ENCODE measurements at places on chromosomes 7 and 10. TPM values are rescaled to one million over a fixed set of nuclear protein-coding genes. Genes with fewer than 3 reads are reported as not detected.
A peak's percentile ranks its signal among the peaks of the same experiment; 100 is the strongest.

Gene SEMA3A
- 33.3 TPM for total RNA-seq

Gene HDAC9
- 14.6 TPM for total RNA-seq

DNA sequence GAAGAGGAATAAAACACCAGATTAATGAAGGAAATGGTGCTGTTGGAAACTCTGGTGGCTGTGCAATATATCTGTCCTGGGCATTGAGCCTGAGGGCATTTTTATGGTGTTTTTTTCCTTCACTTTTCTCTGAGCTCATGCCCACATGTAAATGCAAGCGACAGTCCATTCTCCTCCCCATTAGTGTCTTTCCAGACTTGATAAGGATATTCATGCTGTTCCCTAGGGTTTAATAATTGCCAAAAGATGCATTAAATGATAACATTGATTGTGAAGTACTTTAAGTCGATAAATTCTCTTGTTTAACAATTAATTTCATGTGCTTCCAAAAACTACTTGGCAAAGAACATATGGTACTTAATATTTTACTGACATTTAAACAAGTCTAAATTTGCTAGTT, 384.7 kb downstream of the MDFIC start:
- H3K27me3 ChIP-seq, result peaks cover 36% of the 10 kb centered on the region
- peaks cover 18% of the 10 kb centered on the region for H3K4me1 ChIP-seq
- H3K4me3 ChIP-seq, result no peak overlapping the region
- H3K36me3 ChIP-seq, result peaks cover 4% of the 10 kb centered on the region
- DNase-seq, result no peak

Gene KIAA1549
- total RNA-seq, result 18.7 TPM

Gene SPACDR
- total RNA-seq, result 0.39 TPM

Gene SEPTIN14
- total RNA-seq, result 0.07 TPM

DNA sequence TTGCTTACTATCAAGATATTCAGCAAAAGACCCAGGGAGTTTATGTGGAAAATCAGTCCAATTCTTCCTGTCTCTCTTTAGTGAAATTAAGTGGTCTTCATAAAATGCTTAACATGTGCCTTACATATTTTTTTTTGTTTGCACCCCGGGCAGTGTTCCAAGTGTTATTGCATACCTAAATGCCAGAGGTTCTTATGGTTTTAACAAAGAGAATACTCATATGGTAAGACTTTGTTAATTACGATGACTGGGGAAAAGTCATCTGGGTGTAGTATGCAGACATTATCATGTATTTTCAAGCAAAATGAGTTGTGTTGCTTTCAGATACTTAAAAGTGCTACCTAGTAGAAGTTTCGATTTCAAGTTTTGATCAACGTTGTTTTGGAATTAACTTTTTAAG, 82.6 kb downstream of the PRKG1 start:
- H3K4me1 ChIP-seq, result peaks cover 20% of the 10 kb centered on the region
- H3K27ac ChIP-seq, result peak overlapping the region; percentile 29
- no peak overlapping the region for H3K4me3 ChIP-seq
- no peaks in the 10 kb centered on the region for H3K36me3 ChIP-seq
- DNase-seq, result no peak

Gene SCART1
- 1.1 TPM for total RNA-seq

DNA sequence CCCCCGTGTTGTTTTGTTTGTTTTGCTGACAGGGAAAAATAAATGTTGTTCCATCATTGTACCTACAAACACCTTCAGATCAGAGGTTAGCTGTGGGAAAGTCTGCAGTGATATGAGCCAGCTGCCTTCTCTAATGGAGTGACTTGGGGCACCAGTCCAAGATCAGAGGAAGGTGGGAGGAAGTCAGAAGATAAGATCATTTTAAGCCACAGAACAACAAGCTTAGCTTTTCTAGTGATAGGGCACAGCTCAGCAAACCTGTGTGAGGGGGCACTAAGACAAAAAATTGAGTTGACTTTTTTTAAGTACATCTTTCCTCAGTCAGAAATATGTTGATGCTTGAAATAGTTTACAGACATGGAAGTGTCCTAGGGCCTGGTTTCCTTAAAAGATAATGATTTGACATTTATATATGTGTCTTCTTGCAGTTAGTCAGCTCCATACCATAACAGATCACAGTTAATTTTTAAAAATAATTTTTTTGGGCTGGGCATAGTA, 240.3 kb upstream of the KAT6B start:
- H3K27ac ChIP-seq, result peak overlapping the region; percentile 2
- peaks cover 12% of the 10 kb centered on the region for H3K4me1 ChIP-seq
- no peaks in the 10 kb centered on the region for H3K27me3 ChIP-seq
- no peak overlapping the region for H3K4me3 ChIP-seq
- no peaks in the 10 kb centered on the region for H3K36me3 ChIP-seq
- no peak for DNase-seq

GRCh38 chr7:2478399-2478785, 2.2 kb upstream of the GRIFIN start:
- H3K4me3 ChIP-seq, result no peak overlapping the region
- no peaks in the 10 kb centered on the region for H3K36me3 ChIP-seq
- DNase-seq, result no peak
- no peaks in the 10 kb centered on the region for H3K27me3 ChIP-seq

DNA sequence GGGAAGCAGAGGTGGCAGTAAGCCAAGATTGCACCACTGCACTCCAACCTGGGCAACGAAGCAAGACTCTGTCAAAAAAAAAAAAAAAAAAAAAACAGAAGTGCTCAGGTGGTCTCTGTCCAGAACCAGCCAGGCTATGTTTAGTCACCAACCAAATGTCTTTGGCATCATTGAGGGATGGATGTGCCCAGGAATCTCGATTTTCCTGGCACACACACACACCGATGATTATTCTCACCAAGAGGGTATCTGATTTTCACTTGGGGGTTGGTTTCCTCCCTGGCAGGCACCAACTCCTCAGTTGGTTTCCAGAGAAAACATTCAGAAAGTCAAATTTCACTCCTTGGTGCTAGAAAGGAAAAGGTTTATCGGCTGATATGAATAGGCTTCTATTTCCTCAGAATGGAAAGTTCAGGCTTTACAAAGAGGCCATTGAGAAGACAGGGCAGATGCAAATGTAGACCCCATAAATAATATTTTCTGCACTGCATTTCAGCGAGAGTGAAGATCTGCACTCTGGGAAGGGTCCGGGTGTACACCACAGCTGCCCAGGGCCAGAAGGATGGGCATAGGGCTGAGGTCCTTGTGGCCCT, 154.8 kb downstream of the TNS3 start:
- H3K27me3 ChIP-seq, result no peaks in the 10 kb centered on the region
- H3K4me1 ChIP-seq, result no peaks in the 10 kb centered on the region
- DNase-seq, result no peak
- H3K4me3 ChIP-seq, result no peak overlapping the region

Gene FAM170B
- total RNA-seq, result not detected

Gene WDFY4
- 0.25 TPM for total RNA-seq

- peak within 1 kb of the TSS; percentile 99 for H3K27ac ChIP-seq
- no peaks in the 10 kb centered on the region for H3K27me3 ChIP-seq
- peak within 1 kb of the TSS; percentile 99 for H3K4me3 ChIP-seq
Measured at GRCh38 chr10:99732033-99732842, at the start of the genes COX15 and CUTC. TSS of gene COX15 (minus strand) at chr10:99732127. CDS start at chr10:99732049, 78 bp downstream. TSS of gene CUTC (plus strand) at chr10:99732234. CDS start at chr10:99732349, 115 bp downstream.

GRCh38 chr10:29328983-29329382, 40.1 kb downstream of the LYZL1 start:
- no peaks in the 10 kb centered on the region for H3K36me3 ChIP-seq
- no peaks in the 10 kb centered on the region for H3K27me3 ChIP-seq
- H3K27ac ChIP-seq, result no peak overlapping the region

GRCh38 chr10:29437871-29438270, 149.0 kb downstream of the LYZL1 start:
- H3K27me3 ChIP-seq, result peaks cover 8% of the 10 kb centered on the region
- H3K4me3 ChIP-seq, result no peak overlapping the region
- peaks cover 17% of the 10 kb centered on the region for H3K4me1 ChIP-seq
- no peak for DNase-seq
- H3K27ac ChIP-seq, result no peak overlapping the region

- peaks cover 42% of the 10 kb centered on the region for H3K4me1 ChIP-seq
- H3K27ac ChIP-seq, result no peak overlapping the region
- DNase-seq, result peak; percentile 89
- peak overlapping the region; percentile 93 for H3K4me3 ChIP-seq
- H3K27me3 ChIP-seq, result peaks cover 72% of the 10 kb centered on the region
Measured at GRCh38 chr10:101067356-101068083, 5.7 kb downstream of the KAZALD1 start.

Gene PRRT4
- 1.5 TPM for total RNA-seq

All from WTC11 (cell line).